ENCODE measurements at places on chromosomes 7 and 10. TPM values are rescaled to one million over a fixed set of nuclear protein-coding genes. Genes with fewer than 3 reads are reported as not detected.

- peak; percentile 74 for DNase-seq
These were observed 55.0 kb downstream of the CACNB2 start for GRCh38 chr10:18195060-18195799.

- no peak for DNase-seq
These were observed 53.9 kb upstream of the NFE2L3 start for GRCh38 chr7:26097837-26098668.

DNA sequence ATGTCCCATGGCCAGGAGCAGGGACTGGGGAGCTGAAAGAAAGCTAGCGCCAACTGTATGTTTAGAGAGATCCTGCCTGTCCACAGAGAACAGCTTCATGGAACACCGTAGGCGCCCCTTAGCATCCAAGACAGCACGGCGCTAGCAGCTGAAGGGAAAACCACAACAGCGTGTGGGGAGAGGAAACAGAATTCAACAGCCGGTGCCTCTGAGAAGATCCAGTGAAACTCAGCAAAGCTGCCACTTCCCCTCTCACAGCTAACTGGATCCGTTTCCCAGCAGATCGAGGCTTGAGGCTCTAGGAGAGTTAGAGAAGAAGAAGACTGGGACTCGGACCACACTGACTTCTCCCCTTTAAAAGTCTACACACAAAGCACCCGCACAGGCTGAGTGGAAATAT lies 145.0 kb downstream of the MAD1L1 start:
- no peak for DNase-seq

DNA sequence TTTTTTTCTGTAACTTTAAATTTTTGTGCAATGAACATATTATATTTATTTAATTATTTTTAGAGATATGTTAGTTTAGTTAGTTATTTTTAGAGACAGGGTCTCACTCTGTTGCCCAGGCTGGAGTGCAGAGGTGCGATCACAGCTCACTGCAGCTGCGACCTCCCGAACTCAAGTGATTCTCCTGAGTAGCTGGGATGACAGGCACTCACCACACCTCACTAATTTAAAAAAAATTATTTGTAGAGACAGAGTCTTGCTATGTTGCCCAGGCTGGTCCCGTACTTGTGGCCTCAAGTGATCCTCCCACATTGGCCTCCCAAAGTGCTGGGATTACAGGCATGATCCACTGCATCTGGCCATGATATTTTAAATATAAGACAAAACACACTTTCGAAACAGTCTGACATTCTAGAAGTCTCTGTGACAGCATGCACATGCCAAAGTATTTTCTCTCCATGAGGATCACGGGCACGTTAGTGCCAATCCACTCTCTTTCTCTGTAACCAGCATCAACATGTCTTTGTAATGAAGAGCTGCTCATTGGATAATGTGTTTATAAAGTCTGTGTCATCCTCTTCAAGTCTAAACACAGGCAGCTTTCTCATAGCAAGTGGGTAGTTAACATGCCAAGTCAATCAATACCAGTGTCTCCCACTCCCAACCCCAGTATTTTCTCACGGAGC lies 137.4 kb downstream of the GLI3 start:
- no peak for DNase-seq

DNA sequence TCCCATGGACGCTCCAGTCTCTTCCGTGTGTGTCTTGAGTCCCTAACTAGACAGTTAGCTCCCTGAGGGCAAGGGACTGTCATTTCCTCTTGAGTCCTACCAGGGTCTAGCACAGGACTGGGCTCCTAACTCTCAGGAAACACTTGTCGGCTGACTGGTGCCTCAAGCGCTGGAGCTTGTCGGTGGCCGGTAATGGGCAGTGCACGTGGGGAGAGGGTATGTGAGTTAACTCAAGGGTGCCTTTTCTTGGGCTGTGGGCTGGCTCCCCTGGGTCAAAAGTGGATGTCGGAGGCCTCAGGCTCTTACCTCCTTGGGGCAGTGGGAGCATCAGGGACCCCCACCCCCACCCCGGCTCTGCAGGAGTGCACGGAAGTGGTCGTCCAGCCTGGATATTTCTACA lies 32.9 kb downstream of the ZNF775 start:
- DNase-seq = no peak

The ETV1 gene
- 0.60 TPM for polyA plus RNA-seq

DNA sequence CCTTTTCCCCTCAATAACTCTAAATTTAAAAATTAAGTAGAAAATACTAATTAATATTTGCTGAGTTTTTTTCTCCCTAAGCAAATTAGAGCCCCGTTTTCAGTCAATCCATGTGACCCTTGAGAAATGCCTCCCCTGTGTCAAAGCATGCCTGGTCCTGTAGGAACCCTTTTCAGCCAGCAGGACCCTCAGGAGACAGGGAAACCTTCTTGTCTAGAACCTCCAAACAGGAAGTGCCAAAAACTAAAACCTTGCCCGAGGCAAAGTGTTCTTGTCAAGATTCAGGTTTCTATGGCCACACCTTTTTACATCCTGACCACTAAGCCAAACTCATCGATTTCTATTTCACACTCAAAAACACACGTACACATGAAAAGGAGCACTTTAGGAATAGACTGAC lies 60.1 kb upstream of the NFE2L3 start:
- no peak for DNase-seq

GRCh38 chr10:50561266-50561665 lies 62.5 kb downstream of the SGMS1 start:
- no peak for DNase-seq

- DNase-seq = no peak
These were observed 27.9 kb downstream of the MTURN start for GRCh38 chr7:30162622-30163124.

The AOAH gene
- polyA plus RNA-seq = 61.3 TPM

The BLVRA gene
- 27.9 TPM for polyA plus RNA-seq

The ELMO1 gene
- 2.4 TPM for polyA plus RNA-seq

The NANOS1 gene
- polyA plus RNA-seq = not detected

DNA sequence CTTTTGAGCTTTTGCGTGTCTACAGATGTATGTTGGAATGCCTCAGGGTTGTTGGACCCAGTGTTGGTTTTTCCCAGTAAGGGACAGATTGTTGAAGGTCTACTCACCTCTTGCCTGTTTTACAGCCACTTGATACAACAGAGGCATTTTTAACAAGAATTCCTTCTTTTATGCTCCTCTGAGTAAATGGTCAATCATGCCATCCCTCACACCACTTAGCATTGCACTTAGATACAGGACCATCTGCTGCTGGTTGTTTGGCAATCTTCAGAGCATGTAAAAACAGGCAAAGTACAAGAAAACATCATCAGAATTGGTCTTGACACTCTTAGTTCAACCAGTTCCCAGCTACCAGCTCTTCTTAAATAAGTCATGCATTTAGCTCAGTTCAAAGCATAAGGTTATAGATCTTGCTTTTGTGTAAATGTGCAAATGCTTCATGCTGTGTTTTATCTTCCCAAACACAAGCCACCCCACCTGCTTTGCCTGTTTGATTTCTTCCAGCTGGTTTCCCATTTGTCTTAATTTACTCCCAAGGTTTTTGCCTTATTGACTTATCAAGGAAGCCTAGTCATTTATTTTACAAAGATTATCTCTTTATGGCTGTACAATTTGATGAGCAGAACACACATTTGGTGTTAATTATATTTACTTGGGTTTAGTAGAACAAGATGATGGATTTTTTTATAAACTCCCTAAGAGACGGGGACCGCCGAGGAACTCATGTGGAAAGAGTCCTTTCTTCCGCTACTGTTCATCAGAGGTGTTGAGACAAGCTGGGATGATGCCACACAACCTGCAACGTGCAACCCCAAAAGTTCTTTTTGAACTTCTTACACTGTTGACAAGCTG lies 136.6 kb downstream of the AHR start:
- DNase-seq = no peak

- DNase-seq = peak; percentile 74
These were observed 789 bp downstream of the TCF7L2 start for GRCh38 chr10:112950714-112951358.

The ITGB8 gene
- 0.60 TPM for polyA plus RNA-seq

- no peak for DNase-seq
These were observed 35.0 kb downstream of the HDAC9 start for GRCh38 chr7:18530224-18531179.

- no peak for DNase-seq
These were observed 191.3 kb downstream of the GATA3 start for GRCh38 chr10:8245814-8246142.

The SPDYE16 gene
- polyA plus RNA-seq = not detected

The PCGF6 gene
- polyA plus RNA-seq = 5.8 TPM

Data from sigmoid colon (tissue), 7 donors.